ENCODE measurements at places on chromosomes 3 and 15.

GRCh38 chr3:190224863-190225692 is 97.2 kb downstream of the CLDN1 start:
- H3K27ac ChIP-seq: no peak overlapping the region
- no peak overlapping the region for H3K4me3 ChIP-seq
- no peaks in the 10 kb centered on the region for H3K27me3 ChIP-seq
- DNase-seq: no peak
- H3K4me1 ChIP-seq: no peaks in the 10 kb centered on the region
- H3K36me3 ChIP-seq: no peaks in the 10 kb centered on the region

GRCh38 chr3:151992326-151993041 is 119.0 kb downstream of the SUCNR1 start:
- H3K27ac ChIP-seq: no peak overlapping the region
- no peak overlapping the region for H3K4me3 ChIP-seq
- no peaks in the 10 kb centered on the region for H3K4me1 ChIP-seq
- no peaks in the 10 kb centered on the region for H3K27me3 ChIP-seq
- H3K36me3 ChIP-seq: no peaks in the 10 kb centered on the region
- DNase-seq: no peak

- H3K36me3 ChIP-seq: no peaks in the 10 kb centered on the region
- no peak for DNase-seq
- H3K4me1 ChIP-seq: no peaks in the 10 kb centered on the region
- H3K27ac ChIP-seq: no peak overlapping the region
- no peaks in the 10 kb centered on the region for H3K27me3 ChIP-seq
Observed at GRCh38 chr3:100781301-100781700, 72.0 kb downstream of the TFG start.

DNA sequence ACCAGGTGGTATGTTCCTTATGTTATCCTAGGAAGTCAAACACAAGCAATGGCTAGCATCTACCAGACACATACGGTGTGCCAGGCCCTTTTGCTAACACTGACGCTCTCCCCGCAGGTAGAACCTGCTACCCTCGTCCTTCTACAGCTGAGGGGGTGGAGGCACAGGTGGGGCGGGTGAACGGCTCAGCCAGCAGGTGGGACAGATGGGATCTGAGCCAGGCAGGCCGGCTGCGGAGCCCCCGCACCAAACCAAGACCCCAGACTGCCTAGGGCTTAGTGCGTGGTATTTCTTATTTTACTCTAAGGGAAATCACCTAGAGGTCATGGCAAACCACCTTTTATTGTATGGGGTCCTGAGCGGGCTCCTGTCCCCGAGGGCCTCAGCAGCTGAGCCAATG is 53.9 kb upstream of the PCSK6 start:
- no peak for DNase-seq
- no peaks in the 10 kb centered on the region for H3K36me3 ChIP-seq
- peaks cover 15% of the 10 kb centered on the region for H3K27me3 ChIP-seq
- H3K27ac ChIP-seq: no peak overlapping the region
- no peak overlapping the region for H3K4me3 ChIP-seq

DNA sequence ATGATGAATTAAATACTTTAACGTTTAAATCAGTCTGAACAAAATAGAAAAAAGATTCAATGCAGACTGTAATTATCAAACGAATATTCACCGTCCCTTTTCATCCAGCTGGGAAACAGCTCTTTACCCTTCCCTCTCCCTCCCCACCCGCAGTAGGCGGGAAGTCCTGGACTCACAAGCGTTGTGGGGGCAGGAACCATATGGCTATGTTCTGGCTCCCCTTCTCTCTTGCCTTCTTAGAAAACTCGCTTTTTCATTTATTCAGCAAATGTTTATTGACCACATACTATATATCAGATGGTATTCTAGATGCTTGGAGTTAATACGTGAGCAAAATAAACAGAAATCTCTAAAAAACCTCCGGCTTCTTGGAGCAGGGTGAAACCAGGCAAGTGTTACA is 715 bp upstream of the SCAPER start:
- DNase-seq: no peak
- H3K27me3 ChIP-seq: no peaks in the 10 kb centered on the region
- peak overlapping the region; percentile 94 for H3K27ac ChIP-seq
- peaks cover 25% of the 10 kb centered on the region for H3K4me1 ChIP-seq
- no peaks in the 10 kb centered on the region for H3K36me3 ChIP-seq

DNA sequence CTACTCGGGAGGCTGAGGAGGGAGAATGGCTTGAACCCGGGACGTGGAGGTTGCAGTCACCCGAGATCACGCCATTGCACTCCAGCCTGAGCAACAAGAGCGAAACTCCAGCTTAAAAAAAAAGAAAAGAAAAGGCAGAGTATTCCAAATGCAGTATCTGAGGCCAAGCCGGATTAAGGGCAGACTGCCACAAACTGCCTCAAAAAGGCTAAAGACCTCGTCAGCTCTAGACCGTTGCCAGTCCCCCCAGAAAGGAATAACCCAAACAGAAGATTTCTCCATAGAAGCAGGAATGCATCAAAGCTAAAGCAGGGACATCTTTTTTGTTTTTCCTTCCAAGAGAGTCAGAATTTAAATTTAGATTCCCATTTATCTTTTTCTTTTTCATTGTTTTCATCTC is 72.9 kb downstream of the TM4SF4 start:
- H3K36me3 ChIP-seq: no peaks in the 10 kb centered on the region
- H3K27me3 ChIP-seq: no peaks in the 10 kb centered on the region
- peaks cover 19% of the 10 kb centered on the region for H3K4me1 ChIP-seq
- H3K27ac ChIP-seq: peak overlapping the region; percentile 53
- no peak overlapping the region for H3K4me3 ChIP-seq

- DNase-seq: no peak
- H3K36me3 ChIP-seq: no peaks in the 10 kb centered on the region
- H3K27me3 ChIP-seq: no peaks in the 10 kb centered on the region
- no peaks in the 10 kb centered on the region for H3K4me1 ChIP-seq
Observed at GRCh38 chr3:39639344-39640236, 169.8 kb upstream of the MYRIP start.

- H3K4me3 ChIP-seq: no peak overlapping the region
- H3K27me3 ChIP-seq: no peaks in the 10 kb centered on the region
- H3K36me3 ChIP-seq: no peaks in the 10 kb centered on the region
Observed at GRCh38 chr3:66393333-66394005, 107.4 kb downstream of the LRIG1 start.

- H3K27me3 ChIP-seq: no peaks in the 10 kb centered on the region
- no peak overlapping the region for H3K27ac ChIP-seq
- no peaks in the 10 kb centered on the region for H3K36me3 ChIP-seq
- H3K4me1 ChIP-seq: no peaks in the 10 kb centered on the region
Observed at GRCh38 chr3:156036258-156037053, 83.9 kb upstream of the KCNAB1 start.

DNA sequence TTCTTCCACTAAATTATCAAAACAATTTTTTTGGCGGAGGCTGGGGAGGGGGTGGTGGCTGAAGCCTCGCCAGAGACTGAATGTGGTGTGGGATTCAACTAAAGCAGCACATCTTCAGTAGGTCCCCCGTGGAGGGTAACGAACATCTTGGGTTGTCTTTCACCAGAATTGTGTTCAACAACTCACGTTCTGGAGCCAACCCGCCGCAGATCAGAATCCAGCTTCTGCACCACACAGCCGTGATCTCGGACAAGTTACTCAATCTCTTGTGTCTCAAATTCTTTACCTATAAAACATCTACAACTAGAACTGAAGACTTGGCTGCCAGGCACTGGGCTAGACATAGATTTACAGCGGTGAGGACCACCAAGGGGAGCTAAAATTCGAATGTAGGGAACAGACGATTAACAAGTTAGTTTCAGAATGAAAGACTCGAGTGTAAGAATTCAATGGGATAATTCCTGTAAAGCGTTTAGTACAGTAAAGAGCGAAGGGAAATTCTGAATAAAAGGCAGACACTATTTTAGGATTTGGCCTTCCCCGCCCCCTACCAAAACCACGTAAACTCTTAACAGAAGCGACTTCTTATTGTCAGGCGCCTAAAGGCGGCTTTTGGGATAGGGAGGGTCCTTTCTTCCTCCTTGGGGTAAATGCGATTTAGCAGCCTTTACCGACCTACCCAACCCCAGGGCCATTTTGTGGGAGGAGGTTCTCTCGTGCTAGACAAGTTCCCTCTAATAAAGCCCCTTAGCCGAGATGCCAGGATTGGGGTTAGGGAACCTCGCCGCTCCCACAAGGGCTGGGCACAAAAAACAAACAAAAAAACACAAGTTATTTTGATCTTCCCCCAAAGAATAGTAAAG is 697 bp upstream of the RAB5A start:
- H3K36me3 ChIP-seq: no peaks in the 10 kb centered on the region
- peak overlapping the region; percentile 74 for H3K4me3 ChIP-seq
- peak overlapping the region; percentile 94 for H3K27ac ChIP-seq
- no peaks in the 10 kb centered on the region for H3K27me3 ChIP-seq
- DNase-seq: no peak

- H3K27me3 ChIP-seq: peaks cover 75% of the 10 kb centered on the region
- H3K4me1 ChIP-seq: peaks cover 24% of the 10 kb centered on the region
- no peak overlapping the region for H3K27ac ChIP-seq
- H3K36me3 ChIP-seq: no peaks in the 10 kb centered on the region
- H3K4me3 ChIP-seq: no peak overlapping the region
Observed at GRCh38 chr15:76335307-76336253, 993 bp upstream of the ISL2 start.

GRCh38 chr15:93066224-93066681 is 22.8 kb downstream of the RGMA start:
- peaks cover 94% of the 10 kb centered on the region for H3K4me1 ChIP-seq
- peak overlapping the region; percentile 95 for H3K27ac ChIP-seq
- H3K36me3 ChIP-seq: no peaks in the 10 kb centered on the region

- DNase-seq: no peak
- no peak overlapping the region for H3K27ac ChIP-seq
- no peaks in the 10 kb centered on the region for H3K36me3 ChIP-seq
- no peaks in the 10 kb centered on the region for H3K27me3 ChIP-seq
- H3K4me1 ChIP-seq: no peaks in the 10 kb centered on the region
Observed at GRCh38 chr3:42276141-42277132, 10.5 kb upstream of the CCK start.

DNA sequence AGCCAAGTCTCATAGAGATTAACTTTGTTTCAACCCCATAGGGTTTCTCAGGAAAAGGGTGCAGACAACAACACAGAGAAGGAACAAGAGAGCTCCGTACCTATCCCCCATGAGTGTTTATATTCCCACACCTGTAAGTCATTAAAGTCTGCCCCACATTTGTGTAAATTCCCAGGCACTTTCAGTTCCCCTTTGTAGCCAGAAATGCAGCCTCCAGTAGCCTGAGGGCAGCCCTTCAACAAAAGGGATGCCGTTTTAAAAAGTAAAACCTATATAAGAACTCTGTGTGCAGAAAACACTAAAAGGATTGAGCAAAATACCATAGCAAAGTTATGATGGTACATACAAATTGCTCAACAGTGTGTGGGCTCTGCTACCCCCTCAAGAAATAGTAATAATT is 59.7 kb upstream of the TMEM108 start:
- no peaks in the 10 kb centered on the region for H3K27me3 ChIP-seq
- H3K4me1 ChIP-seq: peaks cover 30% of the 10 kb centered on the region
- H3K27ac ChIP-seq: no peak overlapping the region
- H3K4me3 ChIP-seq: no peak overlapping the region
- no peaks in the 10 kb centered on the region for H3K36me3 ChIP-seq
- no peak for DNase-seq

- H3K27ac ChIP-seq: no peak overlapping the region
- H3K36me3 ChIP-seq: no peaks in the 10 kb centered on the region
Observed at GRCh38 chr15:32869776-32870175, 152.0 kb downstream of the GREM1 start.

DNA sequence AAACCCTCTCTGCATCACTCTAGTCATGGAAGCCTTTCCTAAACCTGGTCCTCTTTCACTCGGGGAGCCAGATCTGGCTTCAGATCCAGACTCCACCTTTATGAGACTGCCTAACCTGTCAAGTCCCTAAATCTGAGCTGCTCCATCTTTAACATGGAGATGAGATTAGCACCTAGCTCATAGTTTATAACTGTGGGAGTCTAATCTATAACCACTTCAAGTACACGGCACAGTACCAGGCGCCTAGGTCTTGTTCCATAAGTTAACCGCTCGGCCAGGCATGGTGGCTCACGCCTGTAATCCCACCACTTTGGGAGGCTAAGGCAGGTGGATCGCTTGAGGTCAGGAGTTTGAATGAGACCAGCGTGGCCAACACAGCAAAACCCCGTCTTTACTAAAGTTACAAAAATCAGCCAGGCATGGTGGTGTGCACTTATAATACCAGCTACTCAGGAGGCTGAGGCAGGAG is 30.3 kb downstream of the TPM1 start:
- no peaks in the 10 kb centered on the region for H3K27me3 ChIP-seq
- no peak for DNase-seq
- H3K27ac ChIP-seq: no peak overlapping the region

- no peaks in the 10 kb centered on the region for H3K4me1 ChIP-seq
- no peak overlapping the region for H3K27ac ChIP-seq
- no peak for DNase-seq
- no peak overlapping the region for H3K4me3 ChIP-seq
- no peaks in the 10 kb centered on the region for H3K27me3 ChIP-seq
- no peaks in the 10 kb centered on the region for H3K36me3 ChIP-seq
Observed at GRCh38 chr3:109363634-109364033, 26.3 kb upstream of the DPPA4 start.

DNA sequence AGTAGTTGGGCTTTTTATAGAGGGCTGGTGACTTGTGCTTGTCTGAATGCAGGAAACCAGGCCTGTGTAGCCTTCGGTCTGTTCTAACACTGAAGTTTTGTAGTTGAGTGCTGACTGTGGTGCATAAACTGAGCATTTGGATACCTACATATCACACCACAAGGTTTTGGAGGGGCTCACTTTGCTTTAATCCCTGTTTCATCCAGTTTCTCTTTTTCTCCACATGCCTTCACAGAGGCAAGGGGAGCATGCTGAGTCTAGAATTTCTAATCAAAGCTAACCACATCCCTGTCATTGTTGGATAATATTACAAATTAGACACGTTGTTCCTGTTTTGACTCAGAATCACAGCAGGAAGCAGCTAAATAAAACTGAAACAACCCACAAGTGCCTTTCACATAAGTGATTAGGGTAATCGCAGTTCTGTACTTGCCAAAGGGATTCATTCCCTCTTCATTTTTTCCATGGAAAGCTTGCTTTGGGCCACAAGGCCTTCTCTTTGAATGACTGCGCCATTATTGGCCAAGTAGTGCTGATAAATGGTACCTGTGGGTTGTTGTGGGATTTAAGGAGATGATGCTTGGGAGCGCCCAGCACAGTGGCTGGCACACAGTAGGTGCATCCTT is 48.9 kb downstream of the TGFBR2 start:
- no peaks in the 10 kb centered on the region for H3K27me3 ChIP-seq
- peaks cover 17% of the 10 kb centered on the region for H3K36me3 ChIP-seq
- no peak overlapping the region for H3K4me3 ChIP-seq

- H3K27me3 ChIP-seq: no peaks in the 10 kb centered on the region
- no peaks in the 10 kb centered on the region for H3K36me3 ChIP-seq
- peaks cover 5% of the 10 kb centered on the region for H3K4me1 ChIP-seq
- no peak for DNase-seq
Observed at GRCh38 chr3:65894126-65894525, 144.6 kb downstream of the MAGI1 start.

- H3K4me1 ChIP-seq: peaks cover 4% of the 10 kb centered on the region
- H3K4me3 ChIP-seq: no peak overlapping the region
- H3K36me3 ChIP-seq: peaks cover 4% of the 10 kb centered on the region
Observed at GRCh38 chr3:185629554-185630181, 43.6 kb downstream of the SENP2 start.

- DNase-seq: peak; percentile 52
- H3K27me3 ChIP-seq: no peaks in the 10 kb centered on the region
- no peaks in the 10 kb centered on the region for H3K36me3 ChIP-seq
- H3K27ac ChIP-seq: peak overlapping the region; percentile 38
Observed at GRCh38 chr15:70859322-70859908, 5.5 kb upstream of the LARP6 start.

GRCh38 chr3:130748467-130748861 is 1.8 kb upstream of the PIK3R4 start:
- no peaks in the 10 kb centered on the region for H3K27me3 ChIP-seq
- H3K4me3 ChIP-seq: peak overlapping the region; percentile 89
- H3K27ac ChIP-seq: no peak overlapping the region
- no peak for DNase-seq

All from gastrocnemius medialis (tissue), 4 donors.